CD4-positive, alpha-beta T cell treated with Interferon alpha-2 for 1 hour (primary cell): ENCODE measurements at places on chromosomes 3 and 15.

GRCh38 chr3:7543294-7543880 is 682.5 kb downstream of the GRM7 start:
- no peak for DNase-seq

DNA sequence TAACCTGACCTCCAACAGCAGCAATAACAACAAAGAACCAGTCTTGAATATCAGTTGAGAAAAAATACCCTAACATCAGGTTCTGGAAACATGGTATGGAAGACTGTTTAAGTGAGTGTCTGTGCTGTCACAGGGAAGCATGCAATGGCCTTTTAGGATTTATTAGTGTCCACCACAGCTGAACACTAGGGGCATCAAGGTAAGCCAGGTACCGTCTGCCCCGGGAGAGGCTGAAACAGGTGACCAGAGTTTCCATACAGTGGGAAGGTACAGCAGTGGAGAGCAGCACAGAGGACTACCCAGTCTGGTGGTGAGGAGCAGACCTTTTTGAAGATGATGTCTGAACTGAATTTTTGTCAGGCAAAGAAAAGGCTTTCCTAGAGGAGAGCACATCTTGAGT is 18.4 kb downstream of the ZDHHC23 start:
- DNase-seq = no peak

- DNase-seq = no peak
Observed at GRCh38 chr3:100737334-100737733, 28.0 kb downstream of the TFG start.

DNA sequence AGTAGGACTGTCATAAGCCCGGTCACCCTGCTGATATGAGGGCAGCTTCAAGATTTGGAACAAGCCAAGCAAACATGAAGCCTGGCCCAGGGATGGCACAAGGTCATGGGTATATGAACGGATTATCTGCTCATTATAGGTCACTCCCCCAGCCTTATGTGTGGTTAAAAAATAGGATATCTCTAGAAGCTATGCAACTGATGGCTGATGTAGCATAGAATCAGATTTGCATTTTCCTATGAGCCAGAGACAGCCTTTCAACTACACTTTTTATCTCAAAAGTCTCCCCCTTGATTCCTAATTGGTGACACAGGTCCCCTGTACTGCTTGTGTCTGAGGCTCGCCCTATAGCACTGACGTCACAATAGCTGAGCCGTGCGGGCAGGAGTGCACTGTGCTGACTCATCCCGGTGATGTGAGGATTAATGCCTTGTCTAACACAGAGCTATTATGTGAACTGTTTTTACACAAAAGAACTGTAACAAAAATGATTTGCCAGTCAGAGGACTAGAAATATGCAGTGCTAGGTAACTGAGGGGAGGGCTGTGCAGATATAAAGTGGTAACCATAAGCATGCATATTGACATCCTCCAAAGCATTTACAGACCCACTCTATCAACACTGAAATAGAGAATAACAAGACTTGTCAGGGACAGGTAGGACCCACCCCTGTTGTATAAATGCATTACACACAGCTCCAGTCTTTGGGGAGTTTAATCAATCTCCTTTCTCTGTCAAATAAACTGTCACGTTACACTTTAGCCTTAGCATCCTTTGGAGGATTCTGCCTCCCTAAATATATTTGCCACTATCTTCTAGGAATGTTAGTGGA is 204.9 kb downstream of the TIGIT start:
- DNase-seq = no peak

DNA sequence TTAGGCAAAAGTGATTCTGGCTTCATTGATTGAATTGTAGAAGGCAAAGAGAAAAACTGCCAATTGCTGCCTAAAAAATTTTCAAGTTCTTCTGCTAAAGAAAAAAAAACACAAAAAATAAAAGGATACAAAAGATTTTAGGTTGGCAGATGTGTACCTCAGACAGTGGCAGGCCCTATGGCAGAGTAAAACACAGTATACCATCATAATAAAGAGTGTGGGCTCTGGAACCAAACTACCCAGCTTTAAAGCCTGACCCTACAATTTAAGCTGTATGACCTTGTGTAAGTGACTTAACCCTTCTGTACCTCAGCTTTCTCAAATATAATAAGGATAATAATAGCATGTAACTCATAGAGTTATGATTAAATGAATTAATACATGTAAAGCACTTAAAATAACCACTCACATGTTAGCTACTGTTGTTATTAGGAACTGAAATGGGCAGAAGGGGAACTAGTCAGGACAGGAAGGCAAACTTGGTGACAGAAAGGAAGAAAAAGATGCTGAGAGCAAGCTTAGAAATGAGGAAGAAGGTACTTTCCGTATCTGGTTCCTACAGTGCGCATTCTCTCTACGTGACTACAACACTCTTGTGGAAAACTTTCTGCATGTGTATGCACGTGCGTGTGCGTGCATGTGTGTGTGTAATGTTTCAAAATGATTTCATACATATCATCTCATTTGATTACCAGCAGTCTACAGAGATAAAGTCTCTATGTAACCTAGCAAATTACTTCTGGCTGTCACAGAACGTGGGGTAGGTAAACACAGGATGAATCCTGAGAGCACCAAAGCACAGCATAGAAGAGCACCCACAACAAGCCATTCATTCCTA is 13.6 kb upstream of the GATM start:
- peak; percentile 32 for DNase-seq

- no peak for DNase-seq
Observed at GRCh38 chr3:119331661-119332060, 37.5 kb downstream of the ARHGAP31 start.

DNA sequence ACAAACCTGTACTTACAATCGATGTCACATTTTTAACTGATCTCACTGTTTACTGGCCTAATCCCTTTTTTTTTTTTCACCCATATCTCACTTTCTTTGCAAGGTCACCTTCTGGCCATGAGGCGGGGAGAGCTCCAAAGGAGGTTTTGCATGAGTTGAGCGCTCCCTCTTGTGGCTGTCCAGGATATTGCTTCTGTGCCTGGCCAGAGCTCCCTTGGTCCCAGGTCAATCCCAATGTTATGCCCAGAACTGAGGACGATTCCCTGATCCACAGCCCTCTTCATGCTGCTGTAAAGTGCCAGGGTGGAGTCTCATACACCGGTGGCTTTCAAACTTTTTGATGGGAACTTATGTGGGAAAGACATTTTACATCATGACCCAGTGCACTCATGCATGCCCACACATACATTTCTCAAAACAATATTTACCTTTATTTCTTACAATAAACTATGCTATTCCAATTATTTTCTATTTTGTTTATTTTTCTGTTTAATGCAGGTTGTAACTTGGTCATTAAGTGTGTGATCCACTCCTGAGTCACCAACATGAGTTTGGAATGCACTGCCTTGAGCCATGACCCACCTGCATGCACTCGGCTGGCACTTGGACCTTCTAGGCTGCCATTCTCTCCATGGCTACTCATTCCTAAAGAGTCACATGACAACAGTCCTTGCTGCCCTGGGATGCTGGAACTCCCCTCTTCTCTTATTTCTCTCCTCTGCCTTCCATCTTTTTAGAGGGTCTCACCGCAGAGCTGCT is 9.6 kb upstream of the SST start:
- DNase-seq = peak; percentile 67

DNA sequence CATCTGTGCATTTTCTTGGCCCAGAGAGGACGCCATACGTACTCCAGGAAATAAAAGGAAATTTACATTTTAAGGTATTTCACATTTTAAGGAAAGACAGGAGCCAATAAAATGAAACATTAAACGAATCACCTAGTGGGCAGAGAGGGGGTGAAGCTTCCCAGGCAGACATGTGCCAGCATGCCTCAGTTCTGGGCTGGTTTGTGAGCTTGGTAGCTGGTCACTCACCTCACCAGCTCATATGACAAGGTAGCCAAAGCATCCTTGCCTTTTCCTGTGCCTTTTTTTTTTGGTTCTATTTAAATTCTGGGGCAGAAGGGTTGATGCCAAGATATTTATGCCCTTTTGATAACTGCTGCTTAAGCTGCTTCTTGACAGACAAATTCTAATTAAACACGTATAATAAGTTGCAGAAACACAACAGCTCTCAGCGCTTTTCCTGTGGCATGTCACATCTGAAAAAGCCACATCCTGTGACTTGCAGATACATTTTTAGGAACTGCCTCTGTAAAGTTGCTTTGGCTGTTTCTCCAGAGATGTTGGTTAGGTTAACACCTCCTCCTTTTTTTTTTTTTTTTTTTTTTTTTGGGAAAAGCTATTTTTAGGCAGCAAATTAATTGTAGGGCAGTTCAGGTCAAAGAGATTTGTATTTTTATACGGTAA is 218.6 kb downstream of the PDCD6IP start:
- peak; percentile 16 for DNase-seq

DNA sequence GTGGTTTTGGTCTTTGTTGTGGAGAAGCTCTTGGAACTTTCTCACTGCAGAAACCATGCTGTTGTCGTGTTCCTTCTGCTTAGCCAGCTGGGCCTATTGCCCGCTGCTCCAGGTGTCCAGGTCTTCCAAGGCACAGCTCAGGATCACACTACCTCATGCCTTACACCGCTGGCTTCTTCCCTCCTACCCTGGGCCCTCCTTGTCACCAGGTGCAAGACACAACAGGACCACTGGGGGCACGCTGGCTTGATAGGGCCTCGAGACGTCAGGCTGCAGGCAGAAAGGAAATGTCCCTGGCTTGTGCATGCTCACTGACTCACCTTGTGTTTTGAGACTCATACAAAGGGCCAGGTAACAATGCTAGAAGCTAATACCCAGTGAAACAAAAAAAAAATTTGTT is 32.3 kb downstream of the PAQR9 start:
- no peak for DNase-seq

DNA sequence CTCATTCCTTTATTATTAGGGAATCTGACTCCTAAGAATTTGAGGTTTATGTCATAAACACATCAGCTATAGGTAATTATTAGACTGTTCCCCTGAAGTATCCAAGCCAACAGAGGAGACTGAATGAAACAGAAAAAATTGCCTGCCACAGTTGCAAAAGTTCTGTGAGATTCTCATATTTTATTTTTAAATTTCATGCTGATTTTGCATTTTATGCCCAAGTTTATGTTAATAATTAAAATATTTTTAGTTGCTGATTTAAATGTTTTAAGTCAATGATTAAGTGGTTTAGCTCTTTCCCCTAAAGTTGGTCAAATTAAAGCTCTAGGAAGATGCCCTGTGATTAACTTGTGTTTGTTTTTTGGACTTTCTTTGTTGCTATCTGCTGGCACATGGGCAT is 10.2 kb downstream of the SENP8 start:
- no peak for DNase-seq

GRCh38 chr15:34435658-34436057 is 1.9 kb downstream of the GOLGA8A start:
- no peak for DNase-seq

DNA sequence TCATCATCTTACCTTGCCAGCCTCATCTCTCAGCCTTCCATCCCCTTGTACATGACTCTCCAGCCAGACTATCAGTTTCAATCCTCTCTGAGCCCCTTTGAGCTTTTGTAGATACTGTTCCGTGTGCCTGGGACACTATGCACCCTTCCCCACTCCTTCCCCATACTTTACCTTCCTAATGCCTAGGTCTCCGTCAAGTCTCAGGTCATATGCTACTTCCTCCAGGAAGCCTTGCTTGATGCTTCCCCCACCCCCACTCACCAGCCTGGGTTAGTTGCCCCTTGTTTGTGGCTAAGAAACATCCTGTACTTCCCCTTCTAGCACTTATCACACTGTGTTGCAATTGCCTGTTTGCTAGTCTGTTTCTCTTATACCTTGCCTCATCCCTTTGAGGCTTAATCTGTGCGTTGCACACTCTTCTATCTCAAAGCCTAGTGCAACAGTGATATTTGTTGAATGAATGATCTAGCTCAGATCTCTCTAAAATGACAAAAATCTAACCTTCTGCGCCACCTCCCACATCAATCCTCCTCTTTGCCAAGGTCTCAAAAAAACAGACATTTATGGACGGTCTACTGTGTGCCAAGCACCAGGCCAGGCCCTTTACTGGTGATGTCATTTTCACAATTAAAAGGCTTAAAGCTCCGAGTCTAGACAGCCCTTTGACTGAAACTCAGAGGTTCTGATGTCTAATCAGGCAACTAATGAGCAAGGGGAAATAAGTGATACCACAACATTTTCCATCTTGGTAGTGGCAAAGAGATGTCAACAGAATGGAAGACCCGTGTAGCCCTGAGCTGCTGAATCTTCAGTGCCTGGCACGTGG is 6.5 kb upstream of the USP3 start:
- peak; percentile 81 for DNase-seq

DNA sequence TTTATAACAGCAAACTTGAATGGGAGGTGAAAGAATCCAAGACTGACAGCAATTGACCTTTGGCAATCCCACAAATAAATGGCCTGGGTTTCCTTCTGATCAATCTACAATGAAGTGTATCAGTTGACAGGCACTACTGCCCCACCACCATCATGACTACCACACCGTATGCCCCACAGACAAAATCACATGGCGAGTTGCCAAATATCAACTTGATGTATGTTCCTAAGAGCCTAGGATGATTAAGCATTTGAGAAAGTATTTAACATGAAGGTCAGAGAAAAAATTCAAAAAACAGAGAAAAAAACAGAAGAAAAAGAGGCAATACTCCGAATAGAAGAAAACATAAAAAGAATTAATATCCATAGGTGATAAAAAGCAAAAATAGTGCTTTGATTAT is 215.9 kb upstream of the STAC start:
- DNase-seq = no peak

- no peak for DNase-seq
Observed at GRCh38 chr15:57333487-57333886, 42.8 kb upstream of the CGNL1 start.

DNA sequence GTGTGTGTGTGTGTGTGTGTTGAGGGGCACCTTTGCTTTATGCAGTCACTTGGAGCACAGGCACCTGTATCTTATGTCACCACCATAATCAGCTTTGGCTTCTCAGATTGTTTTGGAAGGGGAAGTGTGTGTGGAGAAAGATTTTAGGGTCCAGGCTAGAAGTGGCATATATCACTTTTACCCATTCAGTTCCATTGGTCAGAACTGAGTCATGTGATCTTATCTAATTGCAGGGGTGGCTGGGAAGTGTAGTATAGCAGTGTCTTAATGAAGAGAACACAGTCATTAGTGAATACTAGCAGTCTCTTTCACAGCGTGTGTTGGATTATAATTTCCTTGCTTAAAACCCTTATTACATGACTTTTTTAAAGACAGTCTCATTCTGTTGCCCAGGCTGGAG is 20.6 kb downstream of the NCK1 start:
- peak; percentile 55 for DNase-seq

- DNase-seq = peak; percentile 51
Observed at GRCh38 chr3:16512435-16513140, 911 bp downstream of the RFTN1 start.

- no peak for DNase-seq
Observed at GRCh38 chr15:48604567-48604966, 40.9 kb downstream of the FBN1 start.

DNA sequence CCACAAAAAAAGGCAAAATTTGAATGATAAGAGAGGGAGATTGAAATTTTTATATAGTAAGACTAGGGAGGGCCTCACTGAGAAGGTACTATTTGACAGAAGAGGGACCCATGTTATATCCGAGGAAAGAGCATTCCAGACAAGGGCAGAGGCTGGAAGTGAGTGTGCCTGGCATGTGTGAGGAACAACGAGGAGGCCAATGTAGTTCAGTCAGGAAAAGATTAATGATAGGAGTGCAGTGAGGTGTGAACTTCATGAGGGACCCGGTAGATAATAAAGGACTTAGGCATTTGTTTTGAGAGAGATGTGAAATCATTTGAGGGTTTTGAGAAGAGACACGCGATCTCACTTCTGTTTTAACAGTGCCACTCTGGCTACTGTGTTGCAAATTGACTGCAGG is 36.3 kb downstream of the ASTE1 start:
- no peak for DNase-seq
